Activated T-helper 17 cell treated with anti-CD3 and anti-CD28 coated beads, Interleukin-2, amount 50 U/mL, for 72 hours (primary cell): ENCODE measurements at places on chromosomes 6 and 20.

DNA sequence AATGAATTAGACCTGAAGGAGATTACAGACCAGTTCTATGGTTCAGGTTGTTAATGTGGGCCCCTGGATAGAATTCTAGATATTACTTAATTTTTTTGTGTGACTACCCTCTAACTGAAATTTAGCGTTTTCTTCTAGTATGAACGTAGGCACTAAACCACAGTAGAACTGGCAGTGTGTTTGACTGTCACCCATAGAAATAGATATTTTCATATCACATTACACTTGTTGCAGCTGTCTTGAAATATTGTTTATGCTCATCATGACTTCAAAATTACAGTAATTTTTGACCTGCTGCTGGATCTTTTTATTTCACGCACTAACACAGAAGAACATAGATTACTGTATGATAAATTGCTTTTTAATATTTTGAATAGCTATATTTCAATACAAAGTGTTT lies 31.6 kb downstream of the E2F3 start:
- ATAC-seq = no peak

DNA sequence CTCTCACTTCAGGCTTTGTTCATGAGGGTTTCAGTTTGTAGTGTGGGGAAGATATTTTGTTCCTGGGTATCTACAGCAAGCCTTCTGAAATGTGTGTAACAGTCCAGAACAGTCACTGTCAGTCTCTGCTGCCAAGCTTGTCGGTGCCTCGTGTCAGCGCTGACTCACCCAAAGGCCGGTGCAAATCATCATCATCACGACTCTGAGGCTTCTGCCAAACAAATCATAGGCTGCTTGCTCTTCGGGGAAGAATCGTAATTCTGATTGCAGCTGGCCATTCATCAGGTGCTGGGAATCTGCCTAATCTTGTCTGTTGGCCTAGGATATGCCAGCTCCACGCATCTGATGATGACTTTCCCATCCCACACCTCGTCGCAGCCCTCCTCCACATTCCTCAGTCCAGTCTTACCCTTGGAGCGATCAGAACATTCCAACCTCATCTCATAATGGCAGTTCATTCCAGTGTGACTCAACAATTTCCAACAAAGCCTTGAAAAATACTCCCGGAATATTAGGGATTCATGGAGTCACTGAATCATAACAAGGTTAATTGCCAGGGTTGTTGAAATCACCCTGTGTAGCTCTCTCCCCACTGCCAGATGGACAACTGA lies 40.9 kb downstream of the ALDH8A1 start:
- ATAC-seq = peak; percentile 70

- ATAC-seq = no peak
These were observed 47.7 kb downstream of the GJA10 start for GRCh38 chr6:89941763-89942497.

DNA sequence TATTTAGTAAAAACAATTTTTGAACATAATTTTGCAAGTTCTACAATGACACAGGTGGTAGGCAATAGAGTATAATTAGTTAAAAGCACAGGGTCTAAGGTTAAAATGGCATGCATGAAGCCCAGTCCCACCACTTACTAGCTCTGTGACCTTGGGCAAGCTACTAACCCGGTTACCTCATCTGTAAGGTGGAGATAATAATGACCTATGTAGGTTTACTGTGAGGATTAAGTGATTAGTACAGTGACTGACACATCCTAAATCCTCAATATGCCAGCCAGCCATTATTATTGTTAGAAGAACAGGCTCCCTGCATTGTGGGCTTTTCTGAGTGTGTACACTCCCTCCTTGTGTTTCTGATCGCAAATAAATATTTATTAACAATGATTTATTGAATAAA lies 26.2 kb downstream of the ATXN1 start:
- ATAC-seq = no peak

DNA sequence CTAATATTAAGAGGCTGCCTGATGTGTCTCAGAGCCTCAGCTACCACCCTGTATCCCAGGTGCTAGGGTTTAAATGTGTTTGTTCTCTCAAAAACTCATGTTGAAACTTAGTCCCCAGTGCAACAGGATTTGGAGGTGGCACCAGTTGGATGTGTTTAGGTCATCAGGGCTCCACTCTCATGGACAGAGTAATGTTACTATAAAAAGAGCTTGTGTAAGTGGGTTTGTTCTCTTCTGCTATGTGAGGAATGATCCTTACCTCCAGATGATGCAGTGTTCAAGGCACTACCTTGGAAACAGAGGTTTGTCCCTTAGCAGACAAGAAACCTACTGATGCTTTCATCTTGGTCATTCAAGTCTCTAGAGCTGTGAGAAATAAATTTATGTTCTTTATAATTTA lies 164.9 kb upstream of the EPHA7 start:
- no peak for ATAC-seq

- no peak for ATAC-seq
These were observed 4.3 kb downstream of the PSMG4 start for GRCh38 chr6:3263096-3263495.

DNA sequence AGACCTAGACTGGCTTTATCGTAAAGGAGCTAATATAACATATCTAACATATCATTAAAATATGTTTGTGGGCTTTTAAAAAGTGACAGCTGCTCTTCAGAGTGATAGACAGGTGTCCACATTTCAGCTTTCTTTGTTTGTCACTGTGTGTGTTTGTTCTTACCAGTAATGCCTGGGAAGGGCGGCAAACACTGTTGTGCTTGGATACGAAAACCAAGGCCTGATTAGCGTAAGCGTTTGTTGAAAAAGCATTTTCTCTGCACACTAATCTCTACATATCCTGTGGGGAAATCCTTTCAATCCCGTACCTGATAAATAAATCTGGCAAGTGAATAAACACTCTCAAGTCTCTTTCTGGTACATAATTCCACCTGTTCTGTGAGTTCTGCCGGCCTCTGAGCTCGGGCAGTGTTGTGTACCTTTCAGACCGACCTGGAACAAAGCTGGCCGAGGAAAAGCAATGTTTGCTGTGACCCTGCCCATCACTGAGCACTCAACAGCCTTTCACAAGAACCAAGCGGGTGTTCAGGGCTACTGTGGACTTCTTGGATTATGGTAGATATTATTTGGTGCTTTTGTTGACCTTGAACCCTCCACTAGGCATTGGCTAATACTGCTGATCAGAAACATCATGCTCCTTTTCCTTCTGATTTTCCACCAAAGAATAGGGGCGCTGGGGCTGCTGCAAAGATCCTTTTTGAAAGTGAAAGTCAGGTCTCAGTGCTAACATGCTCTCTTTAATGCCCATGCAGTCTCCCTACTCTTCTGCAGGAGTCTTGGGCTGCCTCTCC lies 100.4 kb downstream of the CD83 start:
- ATAC-seq = no peak

DNA sequence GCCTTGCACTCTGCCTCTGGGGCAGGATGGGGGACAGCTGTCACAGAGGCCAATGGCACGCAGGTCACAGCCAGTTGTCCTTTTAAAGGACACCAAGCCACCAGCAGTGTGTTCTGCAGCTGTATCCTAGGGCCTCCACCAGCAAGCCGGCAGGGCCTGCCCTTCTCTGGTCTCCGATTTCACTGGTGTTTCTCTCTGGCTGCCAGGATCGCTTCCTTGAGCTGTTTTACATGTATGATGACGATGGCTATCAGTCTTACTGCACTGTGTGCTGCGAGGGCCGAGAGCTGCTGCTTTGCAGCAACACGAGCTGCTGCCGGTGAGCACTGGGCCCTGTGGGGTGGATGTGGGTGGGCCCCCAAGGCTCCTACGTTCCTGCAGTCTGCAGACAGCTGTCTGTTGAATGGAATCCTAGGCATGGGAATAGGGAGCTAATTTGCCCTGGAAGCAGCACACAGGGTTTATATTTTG lies 22.7 kb upstream of the MAPRE1 start:
- no peak for ATAC-seq

DNA sequence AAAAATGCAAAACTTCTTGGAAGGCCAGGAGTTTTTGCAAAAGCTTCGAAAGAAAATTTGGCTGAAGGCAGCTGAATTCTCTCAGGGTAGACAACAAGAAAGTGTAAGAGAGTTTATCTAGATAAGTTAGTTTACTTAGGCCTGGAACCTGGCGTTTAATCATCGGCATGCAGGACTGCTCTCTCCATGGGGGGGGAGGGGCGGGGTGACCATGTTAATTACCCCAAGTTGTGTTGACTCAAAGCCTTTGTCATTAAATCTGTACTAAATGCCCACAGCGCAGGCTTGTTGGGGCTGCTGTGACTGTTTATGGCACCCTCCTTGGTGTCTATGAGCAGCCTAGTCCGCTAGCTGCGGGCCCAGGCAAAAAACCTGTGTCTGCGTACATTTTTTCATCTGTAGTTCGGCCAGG lies 20.1 kb upstream of the ZNF451 start:
- ATAC-seq = no peak

DNA sequence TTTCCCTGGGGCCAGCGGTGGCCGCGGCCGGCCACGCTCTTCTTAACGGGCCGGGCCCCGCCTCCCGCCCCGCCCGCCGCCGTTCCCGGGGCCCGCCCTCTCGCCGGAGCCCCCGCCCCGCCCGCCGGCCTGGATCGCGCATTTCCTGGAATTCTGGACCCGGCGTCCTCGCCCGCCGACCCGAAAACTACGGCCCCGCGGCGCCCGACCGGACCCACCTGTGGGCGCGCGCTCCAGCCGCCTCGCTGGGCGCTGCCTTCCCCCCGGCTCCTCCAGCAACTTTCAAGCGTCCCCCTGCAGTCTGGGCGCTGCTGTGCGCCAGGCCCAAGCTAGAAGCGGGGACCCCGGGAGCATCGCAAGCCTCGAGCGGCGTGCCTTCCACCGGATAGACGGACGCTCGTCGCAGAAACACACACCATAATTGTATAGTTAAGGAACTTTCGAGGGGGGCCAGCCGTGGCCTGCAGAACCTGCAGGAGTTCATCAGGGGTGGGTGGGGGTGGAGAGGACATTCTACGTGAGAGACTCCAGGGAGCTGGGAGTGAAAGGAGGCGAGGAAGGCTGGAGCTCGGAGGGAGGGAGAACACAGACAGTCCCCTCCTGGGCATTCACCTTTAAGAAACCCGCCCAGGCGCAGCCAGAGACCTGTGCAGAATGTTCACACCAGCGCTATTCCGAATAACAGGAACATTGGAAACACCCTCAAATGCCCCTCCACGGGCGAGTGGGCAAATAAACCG lies at the start of gene ADA:
ADA (minus strand) TSS at position 16 of the 740 bp plus-strand sequence. CDS start 92 bp downstream, outside the sequence.
- peak; percentile 51 for ATAC-seq

- ATAC-seq = peak; percentile 82
These were observed 116.8 kb upstream of the SUPT3H start for GRCh38 chr6:45494416-45495135.

DNA sequence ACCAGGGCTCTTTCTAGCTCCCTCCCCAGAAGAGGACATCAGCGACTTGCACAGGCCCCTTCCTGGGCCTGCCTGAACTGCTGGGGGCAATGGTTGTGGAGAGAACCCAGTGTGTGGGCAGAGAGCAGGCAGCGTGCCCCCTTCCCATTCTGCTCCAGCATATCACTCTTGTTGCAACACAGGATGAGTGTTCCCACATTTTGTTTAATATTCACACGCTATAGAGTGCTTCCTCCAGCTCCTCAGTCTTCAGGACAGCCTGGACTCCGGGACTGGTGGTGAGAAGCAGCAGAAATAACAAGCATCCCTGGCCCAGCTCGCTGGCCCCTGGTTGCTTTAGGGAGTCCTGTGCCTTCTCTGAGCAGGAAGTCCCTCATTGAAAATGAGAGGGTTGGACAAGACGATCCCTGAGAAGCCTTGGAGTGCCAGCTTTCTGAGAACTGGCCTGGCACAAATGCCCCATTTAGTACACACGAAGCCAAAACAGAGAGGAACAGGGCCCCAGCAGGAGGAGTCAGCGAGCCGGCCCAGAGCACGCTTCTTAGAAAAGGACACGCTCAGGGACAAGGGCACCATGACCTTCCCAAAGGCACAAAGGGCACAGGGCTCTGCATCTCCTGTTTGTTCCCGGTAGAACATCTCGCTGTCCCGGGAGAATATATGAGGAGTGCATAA lies 84.2 kb upstream of the FOXC1 start:
- ATAC-seq = no peak

DNA sequence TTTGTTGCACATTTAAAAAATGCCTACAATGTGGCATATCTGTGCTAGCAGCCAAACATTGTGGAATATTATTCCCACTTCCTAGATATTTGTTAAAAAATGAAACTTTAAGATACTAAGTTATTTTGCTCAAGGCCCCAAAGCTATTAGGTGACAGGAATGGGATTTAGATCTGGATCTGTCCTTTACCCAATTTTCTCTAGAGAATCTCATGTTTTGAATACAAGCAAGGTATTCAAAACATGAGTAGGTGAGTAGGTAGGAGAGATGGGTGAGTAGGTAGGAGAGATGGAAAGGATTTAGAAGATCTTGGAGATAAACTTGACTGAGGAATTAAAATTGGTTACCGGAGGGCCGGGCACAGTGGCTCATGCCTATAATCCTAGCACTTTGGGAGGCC lies 61.2 kb upstream of the AKIRIN2 start:
- ATAC-seq = no peak

DNA sequence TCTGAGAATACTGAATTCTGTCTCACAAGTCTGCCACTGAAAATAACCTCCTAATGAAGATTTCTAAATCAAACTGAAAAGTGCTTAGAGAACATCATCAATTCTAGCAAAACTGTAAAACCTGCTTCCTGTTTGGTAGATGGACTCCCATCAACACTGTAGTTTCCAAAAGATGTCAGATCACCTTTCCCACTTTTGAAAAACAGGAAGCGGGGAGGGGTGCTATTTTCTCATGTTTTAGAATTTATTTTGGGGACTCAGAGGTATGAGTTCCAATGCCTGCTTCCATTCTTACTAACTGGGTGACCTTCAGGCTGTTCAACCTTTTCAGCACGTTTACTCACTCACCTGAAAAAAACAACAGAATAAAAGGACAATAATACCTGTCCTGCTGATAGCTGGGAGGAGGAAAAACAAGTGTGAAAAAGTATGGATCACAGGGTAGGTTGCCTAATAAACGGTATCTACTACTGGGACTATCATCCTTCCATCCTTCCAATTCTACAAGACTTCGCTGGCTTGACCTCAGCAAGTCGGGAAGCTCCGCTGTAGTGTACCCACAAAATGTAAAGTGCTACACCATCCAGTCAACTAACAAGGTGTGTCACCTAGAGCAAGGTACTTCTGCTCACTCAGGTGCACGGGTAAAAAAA lies 1.1 kb downstream of the ATP5F1E start:
- ATAC-seq = no peak

GRCh38 chr20:31969991-31970390 lies 2.0 kb downstream of the XKR7 start:
- no peak for ATAC-seq

GRCh38 chr20:50027611-50028105 lies 44.9 kb downstream of the SNAI1 start:
- no peak for ATAC-seq

DNA sequence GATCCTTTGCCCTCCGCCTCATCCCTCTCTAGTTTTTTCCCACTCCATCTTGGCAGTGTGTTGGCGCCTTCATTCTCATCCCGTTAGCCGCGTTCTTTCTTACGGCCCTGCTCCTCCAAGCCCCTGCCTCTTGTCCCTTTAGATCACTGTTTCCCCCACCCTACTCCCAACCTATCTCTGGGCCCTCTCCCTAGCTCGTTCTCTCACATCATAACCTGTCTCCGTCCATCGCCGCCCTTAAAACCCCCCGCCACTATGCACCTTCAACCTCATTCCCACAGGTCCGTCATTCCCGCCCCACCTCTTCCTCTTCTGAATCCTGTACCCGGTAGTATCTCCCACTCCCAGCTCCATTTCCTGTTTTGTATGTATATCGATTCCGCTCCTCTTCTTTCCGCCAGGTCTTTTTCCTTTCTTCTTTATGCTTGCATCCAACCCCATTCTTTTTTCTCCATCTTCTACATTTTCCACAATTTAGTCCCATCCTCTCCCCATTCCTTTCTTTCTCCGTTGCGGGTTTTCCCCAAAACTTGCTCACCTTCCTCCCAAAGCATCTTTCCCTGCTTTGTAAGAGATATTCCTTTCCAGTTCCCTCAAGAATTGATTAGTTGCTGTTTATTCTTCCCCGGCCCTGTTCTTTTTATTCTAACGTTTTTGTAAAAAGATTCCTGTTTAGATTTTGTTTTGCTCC lies 671 bp downstream of the EFHC1 start:
- ATAC-seq = no peak
